Testis (tissue), 5 donors: ENCODE measurements at places on chromosomes 2 and 18. TPM values are rescaled to one million over a fixed set of nuclear protein-coding genes. Genes with fewer than 3 reads are reported as not detected.

Gene RGPD4
- polyA plus RNA-seq: 2.7 TPM

Gene UGT1A4
- polyA plus RNA-seq: 0.25 TPM

Gene TRIM54
- 28.3 TPM for polyA plus RNA-seq

Gene CYP27C1
- polyA plus RNA-seq: 0.47 TPM

Gene NFATC1
- polyA plus RNA-seq: 27.5 TPM

Gene SERPINB12
- 1.1 TPM for polyA plus RNA-seq

Gene MAP2
- 15.6 TPM for polyA plus RNA-seq

Gene POTEF
- polyA plus RNA-seq: 10.3 TPM

Gene ALPP
- polyA plus RNA-seq: not detected

Gene SP5
- polyA plus RNA-seq: 1.4 TPM

Gene TEX44
- 166 TPM for polyA plus RNA-seq

Gene STAMBP
- polyA plus RNA-seq: 49.0 TPM

Gene TUBB8B
- 5.7 TPM for polyA plus RNA-seq

Gene IL1RL2
- polyA plus RNA-seq: 0.38 TPM

Gene CCDC68
- polyA plus RNA-seq: 8.5 TPM

Gene MSGN1
- polyA plus RNA-seq: not detected

Gene TMEM169
- 1.0 TPM for polyA plus RNA-seq

Gene PSMG2
- polyA plus RNA-seq: 257 TPM

Gene LONRF2
- polyA plus RNA-seq: 6.5 TPM

Gene EN1
- polyA plus RNA-seq: 0.20 TPM

Gene COL4A3
- 3.7 TPM for polyA plus RNA-seq

Gene CLEC4F
- 2.6 TPM for polyA plus RNA-seq

Gene SYT4
- 1.2 TPM for polyA plus RNA-seq

Gene TGOLN2
- 80.6 TPM for polyA plus RNA-seq

Gene SCN3A
- polyA plus RNA-seq: 6.3 TPM

Gene TSPYL6
- polyA plus RNA-seq: 53.9 TPM

Gene WDR43
- 52.7 TPM for polyA plus RNA-seq

Gene DQX1
- 0.86 TPM for polyA plus RNA-seq

Gene CYTIP
- polyA plus RNA-seq: 3.9 TPM

Gene RAB27B
- polyA plus RNA-seq: 5.8 TPM

Gene COL4A4
- 3.4 TPM for polyA plus RNA-seq

Gene HOXD4
- 2.7 TPM for polyA plus RNA-seq

Gene CD8B2
- polyA plus RNA-seq: 0.16 TPM

Gene TXNDC2
- 212 TPM for polyA plus RNA-seq

Gene SOCS6
- 12.7 TPM for polyA plus RNA-seq

Gene SDC1
- polyA plus RNA-seq: 11.9 TPM

Gene ADD2
- 5.8 TPM for polyA plus RNA-seq

Gene TYMS
- polyA plus RNA-seq: 136 TPM

Gene NAB1
- 33.8 TPM for polyA plus RNA-seq

Gene MSTN
- polyA plus RNA-seq: 0.76 TPM

Gene SMARCAL1
- polyA plus RNA-seq: 27.3 TPM

Gene SELENOI
- 8.7 TPM for polyA plus RNA-seq

Gene CKAP2L
- 9.5 TPM for polyA plus RNA-seq

Gene RGPD3
- 5.3 TPM for polyA plus RNA-seq

Gene TWIST2
- 5.0 TPM for polyA plus RNA-seq

Gene DSG4
- 0.83 TPM for polyA plus RNA-seq

Gene ST6GAL2
- 14.3 TPM for polyA plus RNA-seq

Gene LYG2
- not detected for polyA plus RNA-seq

Gene SKOR2
- polyA plus RNA-seq: 0.59 TPM

Gene C2orf68
- polyA plus RNA-seq: 55.7 TPM

Gene ANKRD44
- 11.2 TPM for polyA plus RNA-seq

Gene GREB1
- 29.8 TPM for polyA plus RNA-seq

Gene SERPINB4
- polyA plus RNA-seq: 0.90 TPM

Gene TRAF3IP1
- 40.9 TPM for polyA plus RNA-seq

Gene YES1
- 31.8 TPM for polyA plus RNA-seq

Gene LCT
- polyA plus RNA-seq: 0.22 TPM

Gene CFAP65
- polyA plus RNA-seq: 42.9 TPM

Gene AMER3
- polyA plus RNA-seq: 0.99 TPM

Gene CRYGD
- polyA plus RNA-seq: 2.5 TPM

Gene CCDC74B
- polyA plus RNA-seq: 140 TPM
